ENCODE measurements at places on chromosomes 12 and 14.

DNA sequence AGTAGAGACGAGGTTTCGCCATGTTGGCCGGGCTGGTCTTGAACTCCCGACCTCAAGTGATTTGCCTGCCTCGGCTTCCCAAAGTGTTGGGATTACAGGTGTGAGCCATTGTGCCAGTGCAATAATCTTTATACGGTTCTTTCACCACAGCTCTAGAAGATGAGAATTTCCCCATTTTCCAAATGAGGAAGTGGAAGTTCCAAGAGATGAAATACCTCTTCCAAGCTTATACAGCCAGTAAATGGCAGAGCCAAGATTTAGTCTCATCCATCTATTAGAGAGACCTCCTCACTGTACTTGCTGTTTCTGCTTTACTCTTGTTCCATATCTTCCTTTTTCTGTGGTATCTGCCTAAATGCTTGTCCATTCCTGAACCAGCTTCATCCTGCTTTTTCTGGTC is 3.1 kb upstream of the LMNTD1 start:
- no peak for DNase-seq

DNA sequence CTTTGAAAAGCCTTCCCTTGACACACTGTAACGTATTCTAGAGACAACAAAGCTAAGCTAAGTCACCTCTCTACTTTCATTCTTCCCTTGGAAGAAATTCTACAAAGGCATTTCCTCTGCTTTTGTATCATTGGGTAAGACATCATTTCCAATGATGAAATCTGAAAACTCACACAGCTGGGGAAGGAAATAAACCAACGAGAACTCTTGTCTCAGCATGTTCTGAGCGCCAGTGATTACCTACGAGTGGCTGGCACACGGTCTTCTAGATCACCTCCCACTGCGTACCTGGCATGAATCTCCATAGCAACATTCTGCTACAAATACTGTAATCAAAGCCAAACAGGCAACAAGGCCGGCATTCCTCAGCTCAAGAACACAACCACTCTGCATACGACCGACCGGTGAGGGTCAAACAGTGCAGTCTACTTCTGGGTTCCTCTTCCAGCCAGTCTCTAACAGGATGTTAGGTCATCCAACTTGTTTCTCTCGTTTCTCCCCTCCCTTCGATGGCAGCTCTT is 7.6 kb downstream of the VPS37B start:
- DNase-seq: no peak

- DNase-seq: no peak
Measured at GRCh38 chr12:112645586-112645985, 146.0 kb upstream of the RPH3A start.

- no peak for DNase-seq
Measured at GRCh38 chr14:103547941-103548462, 14.5 kb downstream of the BAG5 start.

DNA sequence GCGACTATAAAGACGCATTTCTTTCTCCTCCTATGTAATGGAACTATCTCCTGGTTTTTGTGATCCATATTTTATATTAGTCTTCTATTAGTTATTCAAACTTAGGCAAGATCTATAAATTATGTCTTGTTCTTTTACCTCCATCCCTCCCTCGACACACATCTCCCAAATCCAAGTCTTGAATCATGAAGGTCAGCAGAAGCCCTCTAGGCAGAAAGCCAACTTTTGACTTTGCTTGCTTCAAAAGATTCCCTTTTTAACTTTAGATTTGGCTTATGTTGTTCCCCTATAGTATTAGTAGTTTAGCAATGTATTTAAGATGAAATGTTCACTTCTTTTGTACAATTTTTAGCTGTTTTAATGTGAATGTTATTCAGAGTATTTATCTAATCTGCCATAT is 689.8 kb downstream of the SLC6A15 start:
- DNase-seq: no peak

DNA sequence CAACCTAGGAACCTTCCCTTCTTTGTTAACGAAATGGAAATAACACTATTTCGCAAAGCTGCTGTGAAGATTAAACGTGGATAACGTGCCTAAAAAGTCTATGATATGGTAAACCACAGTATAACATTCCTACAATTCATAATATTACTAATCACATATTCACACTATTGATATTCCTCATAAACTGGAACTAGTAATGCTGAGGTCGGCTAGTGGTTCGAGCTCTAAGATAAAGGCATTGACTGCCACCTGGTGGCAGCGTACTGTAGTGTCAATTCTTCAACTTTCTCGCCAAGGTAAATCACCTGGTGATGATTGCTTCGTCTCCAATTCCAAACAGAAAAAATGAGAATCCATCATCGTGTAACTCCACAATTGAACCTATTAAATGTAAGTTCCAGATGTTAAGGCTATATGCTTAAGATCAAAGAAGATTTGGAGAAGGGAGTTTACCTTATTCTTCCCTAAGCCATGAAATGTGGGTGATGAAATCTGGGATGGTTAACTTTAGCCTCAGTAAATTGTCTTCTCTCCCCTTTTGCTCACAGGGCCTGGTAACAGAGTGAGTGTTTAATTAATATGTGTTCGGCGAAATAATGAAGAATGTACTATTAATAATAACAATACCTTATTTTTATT is 197.5 kb upstream of the TMEM132C start:
- DNase-seq: peak; percentile 91

DNA sequence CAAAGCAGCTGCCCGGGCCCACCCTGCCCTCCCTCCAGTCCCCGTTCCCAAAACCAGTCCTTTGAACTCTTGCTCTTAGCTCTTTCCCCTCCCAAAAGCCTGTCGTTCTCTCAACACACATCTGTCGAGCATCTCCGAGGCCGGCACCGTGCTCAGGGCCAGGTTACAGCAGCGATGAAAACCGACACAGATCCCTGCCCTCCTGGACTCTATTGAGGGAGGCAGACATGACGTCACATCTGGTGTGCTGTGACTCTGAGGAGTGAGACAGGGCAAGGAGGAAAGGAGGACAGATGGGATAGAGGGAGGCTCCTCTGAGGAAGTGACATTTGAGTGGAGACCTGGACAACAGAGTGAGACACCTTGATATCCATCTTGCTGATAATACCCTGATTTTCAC is 34.6 kb upstream of the PWP1 start:
- no peak for DNase-seq

- no peak for DNase-seq
Measured at GRCh38 chr12:99498756-99499155, 148.8 kb upstream of the GARIN6 start.

DNA sequence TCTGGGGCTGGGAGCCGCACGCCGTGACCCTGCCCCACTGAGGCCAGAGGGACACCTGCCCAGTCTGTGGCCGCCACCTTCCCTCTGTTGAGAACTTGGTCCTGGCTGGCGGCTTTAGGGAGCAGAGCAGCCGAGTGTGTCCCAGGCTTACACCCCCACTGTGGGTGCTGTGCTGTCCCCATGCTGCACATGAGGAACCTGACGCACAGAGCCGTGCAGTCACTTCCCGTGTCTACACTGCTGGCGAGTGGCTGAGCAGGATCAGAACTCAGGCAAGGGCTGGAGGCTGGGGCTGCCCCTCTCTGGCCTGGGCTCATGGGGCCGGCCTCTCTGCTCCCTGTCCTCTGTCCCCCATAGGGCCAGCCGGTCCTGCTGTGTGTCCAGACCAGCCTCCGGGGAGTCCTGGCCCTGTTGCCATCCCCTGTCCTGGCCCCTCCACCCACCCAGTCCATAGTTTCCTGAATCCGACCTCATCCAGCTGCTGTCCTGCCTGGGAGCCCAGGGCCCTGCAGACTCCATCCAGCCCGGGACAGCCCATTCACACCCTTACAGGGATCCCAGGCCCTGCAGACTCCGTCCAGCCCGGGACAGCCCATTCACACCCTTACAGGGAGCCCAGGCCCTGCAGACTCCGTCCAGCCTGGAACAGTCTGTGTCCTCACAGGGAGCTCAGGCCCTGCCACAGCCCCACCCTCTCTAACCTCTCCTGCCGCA is 10.3 kb downstream of the FBRSL1 start:
- DNase-seq: no peak

DNA sequence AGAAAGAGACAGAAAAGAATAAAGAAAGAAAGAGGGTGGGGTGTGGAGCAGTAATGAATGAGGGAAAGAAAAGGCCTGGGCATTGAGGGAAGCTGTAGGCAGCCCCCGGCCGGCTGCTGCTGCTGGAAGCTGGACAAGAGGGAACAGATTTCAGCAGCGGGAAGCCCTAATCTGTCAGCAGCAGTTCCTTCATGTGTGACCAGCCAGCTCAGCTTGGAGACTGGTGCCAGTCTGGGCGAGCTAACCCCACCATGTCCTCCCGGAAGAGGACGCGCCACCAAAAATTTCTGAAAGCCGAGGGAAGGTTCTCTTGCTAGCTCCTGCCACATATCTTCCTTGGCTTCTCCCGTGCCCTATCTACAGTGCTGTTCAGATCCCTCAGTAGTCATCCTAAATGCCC is 236.8 kb downstream of the GRIN2B start:
- peak; percentile 30 for DNase-seq

Data from posterior cingulate gyrus (tissue), 11 donors.